ENCODE measurements at places on chromosomes 12 and 14. TPM values are rescaled to one million over a fixed set of nuclear protein-coding genes. Genes with fewer than 3 reads are reported as not detected.

Gene ADAMTS20
- not detected for total RNA-seq

Gene PIWIL1
- not detected for total RNA-seq

Gene KIF21A
- 2.8 TPM for total RNA-seq

Gene ERP27
- total RNA-seq, result not detected

Gene GNB3
- total RNA-seq, result 1.3 TPM

Measured in fibroblast of lung (primary cell).